DMS 273 treated with DMSO at 0.1 percent for 48 hours (cell line): ENCODE measurements at places on chromosomes 4 and X.
A peak's percentile ranks its signal among the peaks of the same experiment; 100 is the strongest.

- DNase-seq: no peak
Measured at GRCh38 chrX:151984902-151985301, 10.4 kb upstream of the GABRE start.

DNA sequence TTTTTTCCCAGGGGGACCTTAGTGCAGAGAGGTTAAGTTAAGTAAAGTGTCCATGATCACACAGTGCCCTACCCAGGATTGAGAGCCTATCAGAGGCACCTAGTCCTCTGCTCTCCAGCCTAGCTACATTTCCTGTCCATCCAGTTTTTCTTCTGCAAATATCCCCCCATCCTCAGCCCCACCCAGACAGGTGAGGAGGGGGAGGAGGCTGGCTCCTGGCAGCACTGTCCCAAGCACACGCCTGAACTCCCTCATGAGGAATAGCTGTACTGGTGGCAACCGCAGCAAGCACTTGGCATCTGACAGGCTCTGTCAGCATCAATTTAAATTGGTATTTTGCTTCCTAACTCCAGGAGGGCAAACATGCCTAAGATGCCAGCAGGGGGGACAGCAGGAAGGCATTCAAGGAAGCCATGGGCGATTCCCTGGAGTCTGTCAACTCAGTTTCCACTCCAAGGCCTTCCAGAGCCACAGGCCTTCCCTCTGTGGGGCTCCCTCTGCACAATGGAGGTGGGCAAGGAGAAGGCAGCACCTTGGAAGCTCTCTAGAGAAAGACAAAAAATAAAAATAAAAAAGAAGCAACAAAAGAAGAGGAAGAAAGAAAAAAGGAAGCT is 6.4 kb upstream of the FRMPD3 start:
- no peak for DNase-seq

DNA sequence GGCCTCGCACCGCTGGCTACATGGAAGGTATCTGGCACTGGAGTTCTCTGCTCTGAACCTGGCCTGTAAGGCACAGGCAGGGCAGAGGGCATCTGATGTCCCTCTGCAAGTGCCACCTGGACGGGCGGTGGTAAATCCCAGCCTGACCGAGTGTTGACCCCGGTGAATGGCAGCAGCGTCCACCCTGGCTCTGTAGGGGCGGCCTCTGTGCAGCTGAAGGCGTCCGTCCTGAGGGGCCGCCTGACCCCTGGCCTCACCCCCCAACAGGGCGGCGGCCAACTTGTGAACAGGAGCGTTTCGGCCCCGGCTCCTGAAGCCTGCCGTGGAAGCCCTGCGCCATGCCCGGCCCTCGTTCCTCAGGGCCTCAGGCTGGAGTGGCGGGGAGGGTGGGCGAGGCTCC is 51.4 kb downstream of the CPZ start:
- no peak for DNase-seq

DNA sequence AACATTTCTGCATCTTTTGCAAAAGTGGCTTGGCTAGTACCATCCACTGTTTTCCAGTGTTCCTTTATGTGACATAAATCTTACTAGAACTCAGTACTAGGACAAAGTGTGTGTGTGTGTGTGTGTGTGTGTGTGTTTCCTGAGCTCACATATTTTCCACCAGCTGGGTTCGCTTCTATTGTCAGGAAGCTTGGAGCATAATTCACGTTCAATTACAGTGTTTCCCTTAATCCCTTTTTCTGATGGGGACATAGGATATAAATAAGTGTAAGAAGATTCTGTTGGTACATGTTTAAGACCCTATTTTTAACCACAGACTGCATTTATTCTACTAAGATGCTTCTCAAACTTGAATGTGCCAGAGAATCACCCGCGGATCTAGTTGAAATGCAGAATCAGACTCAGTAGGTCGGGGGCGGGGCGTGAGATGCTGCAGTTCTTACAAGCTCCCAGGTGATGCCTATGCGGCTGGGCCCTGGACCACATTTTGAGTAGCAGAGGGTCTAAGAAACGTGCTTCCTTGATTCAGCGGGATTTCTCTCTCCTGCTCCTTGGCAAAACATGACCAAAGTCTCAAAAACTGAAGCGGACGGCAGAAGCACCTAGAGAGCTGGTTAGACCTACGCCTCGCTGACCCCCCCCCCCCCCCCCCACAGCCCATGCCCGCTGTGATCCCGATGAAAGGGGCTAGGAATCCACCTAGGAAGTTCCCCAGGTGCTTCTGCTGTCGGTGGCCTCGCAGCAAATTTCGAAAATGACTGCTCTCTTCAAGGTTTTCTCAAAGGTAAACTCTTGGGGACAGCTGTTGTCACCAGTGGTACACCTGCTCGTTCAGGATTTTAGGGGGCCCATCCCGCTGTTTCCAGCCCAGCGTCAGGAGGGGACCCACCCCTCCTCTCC is 797 bp downstream of the CD99L2 start:
- DNase-seq: no peak

DNA sequence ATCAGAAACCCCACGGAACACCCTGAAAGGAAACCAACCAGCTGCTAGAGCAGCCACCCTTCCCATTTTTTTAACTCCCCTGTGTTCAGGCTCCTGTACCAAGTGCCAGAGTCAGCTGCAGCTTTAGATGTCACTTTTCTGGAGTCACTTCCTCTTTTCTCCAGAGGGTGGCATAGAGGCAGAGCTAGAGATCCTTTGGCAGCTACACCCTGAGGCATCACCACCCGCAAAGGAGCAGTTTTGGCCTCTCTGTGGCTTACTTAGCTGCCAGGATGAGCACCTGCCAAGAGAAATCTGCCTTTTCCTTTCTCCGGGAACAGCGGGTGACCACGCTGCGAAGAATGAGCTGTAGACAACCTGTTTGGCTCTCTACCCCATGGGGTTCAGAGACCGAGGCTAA is 58.0 kb upstream of the CHRDL1 start:
- peak; percentile 3 for DNase-seq

DNA sequence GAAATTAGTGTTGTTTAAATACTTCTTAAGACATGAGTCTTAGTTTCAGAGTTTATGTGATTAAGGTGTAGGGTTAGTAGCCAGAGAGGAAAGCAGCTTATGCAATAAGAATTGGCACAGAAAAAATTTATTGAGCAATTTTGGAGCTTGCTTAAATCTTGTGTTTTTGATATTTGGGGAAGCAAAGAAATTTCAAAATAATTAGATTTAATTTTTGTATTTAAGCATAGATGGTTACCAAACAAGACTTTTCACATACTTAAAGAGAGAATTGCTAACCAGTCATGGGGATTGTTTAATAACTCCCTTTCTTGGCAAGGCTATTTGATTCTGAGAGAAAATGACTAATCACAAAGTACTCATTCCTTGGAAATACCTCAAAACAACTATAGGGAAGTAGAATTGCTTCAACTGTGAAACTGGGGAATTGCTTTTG is 202.0 kb upstream of the GRID2 start:
- DNase-seq: no peak

DNA sequence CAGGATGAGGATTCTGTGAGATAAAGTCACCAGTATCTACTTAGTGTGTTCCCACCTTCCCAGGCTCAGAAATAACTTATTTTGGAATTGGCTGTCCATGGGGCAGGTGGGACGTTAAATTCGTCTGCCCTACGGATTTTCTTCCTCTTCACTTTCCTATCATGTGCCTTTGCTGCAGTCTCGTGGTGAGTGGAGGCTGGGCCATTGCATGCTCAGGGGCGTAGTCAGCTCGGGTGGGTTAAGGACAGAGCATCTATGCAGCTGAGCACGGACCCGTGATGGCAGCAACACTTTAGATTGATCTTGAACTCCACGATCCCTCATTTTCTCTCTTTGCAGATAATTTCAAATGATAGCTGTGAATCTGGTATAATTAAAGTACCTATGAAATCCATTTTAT is 51.5 kb downstream of the CLDN22 start:
- DNase-seq: no peak
